ENCODE measurements at places on chromosomes 4 and X. TPM values are rescaled to one million over a fixed set of nuclear protein-coding genes. Genes with fewer than 3 reads are reported as not detected.

Gene PAGE2
- not detected for total RNA-seq

Gene XKRX
- total RNA-seq, result 0.83 TPM

Gene RASGEF1B
- 36.3 TPM for total RNA-seq

Gene BEX1
- total RNA-seq, result 12.9 TPM

Gene CCDC120
- total RNA-seq, result 30.8 TPM

Gene SPANXN4
- total RNA-seq, result not detected

Gene GPR82
- total RNA-seq, result not detected

Gene NPY2R
- not detected for total RNA-seq

Gene ARX
- total RNA-seq, result not detected

Gene SPACA5
- not detected for total RNA-seq

Data from Calu3 (cell line).